ENCODE measurements at places on chromosomes 5 and 9. TPM values are rescaled to one million over a fixed set of nuclear protein-coding genes. Genes with fewer than 3 reads are reported as not detected.

DNA sequence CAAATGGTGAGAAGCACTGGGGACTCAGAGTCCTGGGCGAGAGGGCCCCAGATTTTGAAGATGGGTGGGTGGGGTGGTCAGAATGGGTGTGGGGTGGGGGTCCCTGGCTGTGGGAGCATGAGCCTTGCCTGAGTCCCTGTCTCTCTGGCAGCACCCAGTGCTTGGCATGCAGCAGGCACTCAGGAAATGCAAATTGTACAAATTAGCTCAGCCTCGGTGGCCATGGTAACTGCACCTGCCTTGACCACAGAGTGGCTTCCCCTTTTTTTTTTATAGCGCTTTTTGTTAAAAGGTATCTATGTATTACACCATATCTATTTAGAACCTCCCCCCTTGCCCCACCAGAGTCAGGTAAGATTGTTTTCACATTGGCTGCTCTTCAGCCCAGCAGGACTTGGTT, 19.2 kb upstream of the PITX1 start:
- DNase-seq = peak; percentile 92

DNA sequence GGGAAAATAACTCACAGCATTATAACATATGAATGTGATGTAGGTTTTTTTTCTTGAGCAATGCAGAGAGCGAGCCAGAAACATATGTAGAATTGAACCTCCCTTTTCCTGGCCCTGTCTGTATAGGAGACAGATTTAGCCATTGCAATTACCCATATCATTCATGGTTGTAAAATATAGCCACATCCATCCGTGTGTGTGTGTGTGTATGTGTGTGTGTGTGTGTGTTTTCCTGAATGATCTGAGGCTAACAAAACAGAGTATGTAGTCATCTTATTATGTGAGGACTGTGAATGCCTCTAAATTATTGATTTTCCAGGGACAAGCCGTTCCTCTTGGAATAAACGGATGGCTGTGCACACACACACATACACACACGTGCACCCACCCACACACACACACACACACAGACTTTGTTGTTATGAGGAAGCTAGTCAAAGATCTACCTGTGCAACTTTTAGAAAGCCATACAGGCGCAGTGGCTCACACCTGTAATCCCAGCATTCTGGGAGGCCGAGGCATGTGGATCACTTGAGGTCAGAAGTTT, 11.7 kb upstream of the DENND1A start:
- no peak for DNase-seq

GRCh38 chr5:171506951-171507350, 87.5 kb downstream of the FGF18 start:
- no peak for DNase-seq

DNA sequence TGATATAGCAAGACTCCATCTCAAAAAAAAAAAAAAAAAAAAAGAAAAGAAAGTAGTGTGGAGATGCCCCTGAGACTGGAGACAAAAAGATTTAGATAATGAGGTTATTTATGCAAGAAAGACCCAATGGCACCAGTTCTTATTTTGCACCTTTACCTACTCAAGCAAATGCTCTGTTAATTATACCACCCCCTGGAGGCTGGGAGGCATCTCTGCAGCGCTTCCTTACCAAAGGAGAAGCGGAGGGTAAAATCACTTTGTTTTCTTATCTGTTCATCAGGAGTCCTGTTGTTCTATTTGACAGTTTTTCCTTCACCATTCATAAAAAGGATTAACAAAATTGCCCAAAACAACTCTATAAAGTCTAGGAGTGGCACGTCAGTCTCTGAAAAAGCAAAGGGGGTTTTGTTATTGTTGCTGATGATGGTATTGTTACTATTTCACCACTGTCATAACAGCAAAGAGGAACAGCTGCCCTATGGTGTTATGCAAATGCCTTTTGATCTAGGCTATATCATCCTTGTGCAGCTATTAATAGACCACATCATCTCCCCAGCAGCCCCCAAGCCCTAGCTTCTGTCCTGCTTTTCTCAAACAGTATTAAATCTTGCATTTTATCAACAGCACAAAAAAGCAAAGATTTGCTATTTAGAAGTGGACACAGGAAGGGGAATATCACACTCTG, 174.0 kb downstream of the PALM2AKAP2 start:
- DNase-seq = peak; percentile 49

Gene IFNA13
- total RNA-seq = not detected

Gene DMRT2
- not detected for total RNA-seq

Gene SLC27A6
- not detected for total RNA-seq

Gene ADGRD2
- not detected for total RNA-seq
